ENCODE measurements at places on chromosomes 6 and 20. TPM values are rescaled to one million over a fixed set of nuclear protein-coding genes. Genes with fewer than 3 reads are reported as not detected.

SLC26A8 gene
- total RNA-seq = 0.15 TPM

SIM1 gene
- total RNA-seq = 2.4 TPM

KCNG1 gene
- 6.3 TPM for total RNA-seq

C20orf144 gene
- total RNA-seq = 2.2 TPM

SLC13A3 gene
- 2.5 TPM for total RNA-seq

SLC17A2 gene
- total RNA-seq = 0.15 TPM

BHLHE23 gene
- total RNA-seq = not detected

SEMG1 gene
- not detected for total RNA-seq

EYA4 gene
- 13.0 TPM for total RNA-seq

DNA sequence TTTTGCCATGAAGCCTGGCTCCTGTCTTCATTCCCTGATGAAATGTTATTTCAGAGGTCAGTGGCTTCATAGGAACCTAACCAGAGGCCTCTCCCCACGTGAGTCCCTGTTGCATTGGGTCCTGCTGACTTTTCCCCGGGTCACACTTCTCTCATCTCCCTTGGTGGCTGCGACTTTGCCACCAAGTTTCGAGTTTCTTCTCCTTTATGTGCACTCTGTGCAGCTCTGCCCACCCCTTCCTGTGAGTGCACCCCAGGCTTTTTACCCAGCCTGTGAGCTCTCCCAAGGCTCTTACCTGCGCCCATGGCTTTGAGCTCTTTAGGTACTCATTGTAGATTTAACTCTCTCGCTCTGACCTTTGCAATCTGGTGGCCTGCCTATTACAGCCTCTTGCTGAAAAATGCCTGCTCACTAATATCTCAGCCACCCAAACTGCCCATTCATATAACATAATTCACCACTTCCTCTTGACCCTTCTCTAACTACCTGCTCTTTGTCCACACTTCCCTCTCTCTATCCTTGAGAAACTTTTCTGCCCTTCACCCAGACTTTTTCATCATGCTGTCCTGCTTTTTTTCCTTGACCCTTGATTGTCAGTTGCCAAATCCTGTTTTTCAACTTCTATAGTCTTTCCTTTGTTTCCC is 105.9 kb downstream of the SASH1 start:
- ATAC-seq = no peak

DNA sequence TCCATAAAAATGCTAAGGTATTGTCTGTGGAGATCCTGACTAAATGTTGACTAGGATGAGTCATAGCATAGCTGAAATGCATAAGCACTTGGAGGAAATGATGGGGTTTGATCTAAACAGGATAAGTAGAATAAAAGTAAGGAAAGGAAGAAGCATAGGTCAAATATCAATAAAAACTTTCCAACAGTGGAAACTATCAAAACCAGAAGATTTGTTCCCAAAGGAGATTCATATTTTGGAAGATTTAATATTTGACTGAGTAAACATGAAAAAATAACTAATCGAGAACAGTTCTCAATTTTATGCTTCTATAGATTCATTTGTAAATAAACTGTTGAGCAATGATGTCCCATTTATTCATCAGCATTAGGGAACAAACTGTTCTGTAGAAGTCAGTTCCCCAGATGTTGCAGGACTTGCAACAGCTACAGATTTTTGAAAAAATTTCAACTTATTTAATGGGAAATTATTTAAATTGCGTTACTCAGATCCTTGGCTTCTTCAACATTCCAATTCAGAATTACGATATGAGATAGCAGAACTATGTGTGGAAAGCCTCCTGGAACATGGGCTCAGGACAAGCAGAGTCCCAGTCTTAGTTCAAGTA is 133.7 kb upstream of the TBX18 start:
- no peak for ATAC-seq

DNA sequence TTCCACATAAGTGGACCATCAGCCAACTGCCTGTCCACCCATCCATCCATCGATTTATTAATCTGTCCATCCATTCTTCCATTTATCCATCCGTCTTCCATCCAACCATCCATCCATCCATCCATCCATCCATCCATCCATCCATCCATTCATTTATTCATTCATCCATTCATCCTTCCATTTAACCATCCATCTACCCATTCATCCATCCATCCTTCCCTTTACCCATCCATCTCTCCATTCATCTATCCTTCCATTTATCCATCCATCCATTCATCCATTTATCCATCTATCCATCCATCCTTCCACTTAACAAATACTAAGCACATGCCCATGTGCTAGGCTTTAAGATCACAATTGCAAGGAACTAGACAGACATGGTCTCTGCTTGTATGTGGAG is 6.8 kb downstream of the SAMD5 start:
- no peak for ATAC-seq

DNA sequence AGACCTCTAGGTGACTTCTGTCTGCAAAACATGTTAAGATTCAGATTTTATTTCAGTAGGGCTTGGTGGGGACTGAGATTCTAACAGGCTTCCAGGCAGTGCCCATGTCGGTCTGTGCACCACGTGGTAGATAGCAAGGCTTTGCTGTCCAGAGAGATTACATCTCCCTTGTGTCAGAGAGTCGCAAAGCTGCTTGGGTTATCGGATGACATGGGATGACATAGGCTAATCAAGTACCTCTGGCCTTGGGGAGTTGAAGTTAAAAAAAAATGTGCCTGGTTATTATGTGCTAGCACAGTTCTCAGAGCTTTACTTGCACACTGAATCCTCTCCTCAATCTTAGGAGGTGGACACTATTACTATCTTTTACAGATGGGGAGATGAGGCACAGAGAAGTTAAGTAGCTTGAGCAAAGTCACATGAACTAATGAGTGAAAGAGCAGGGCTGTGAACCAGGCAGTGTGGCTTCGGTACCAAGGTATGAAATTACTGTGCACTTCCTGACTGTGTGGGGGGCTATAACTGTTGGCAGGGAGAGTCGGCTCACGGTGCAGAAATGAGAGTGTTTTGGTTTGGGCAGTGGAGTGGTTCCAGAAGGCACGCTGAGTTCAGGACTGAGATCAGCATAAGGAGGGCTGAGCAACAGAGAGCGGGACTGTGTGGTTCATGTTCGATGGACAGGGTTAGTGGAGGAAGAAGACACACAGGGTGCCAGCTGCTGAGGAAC is 41.1 kb downstream of the FARS2 start:
- ATAC-seq = no peak

- ATAC-seq = no peak
Observed at GRCh38 chr20:61166324-61166723, 85.7 kb upstream of the CDH4 start.

- no peak for ATAC-seq
Observed at GRCh38 chr20:53576195-53576580, 17.5 kb downstream of the ZNF217 start.

DNA sequence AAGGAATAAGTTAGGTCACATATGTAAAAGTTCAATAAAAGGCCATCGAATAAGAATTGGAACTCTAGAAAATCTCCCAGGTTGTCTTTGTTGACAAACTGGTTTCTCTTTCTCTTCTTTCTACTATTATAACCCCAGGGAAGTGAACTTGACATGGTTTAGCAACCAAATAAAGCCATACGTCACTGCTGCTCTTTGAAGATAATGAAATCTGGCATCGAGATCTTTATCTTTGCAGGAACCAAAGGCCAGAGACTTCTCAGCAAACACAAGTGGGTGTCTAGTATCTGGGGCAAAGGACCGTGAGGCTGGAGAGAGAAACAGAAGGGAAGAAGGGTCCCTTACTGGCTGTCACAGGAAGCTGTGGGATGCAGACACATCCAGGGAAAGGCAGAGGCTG is 286.7 kb upstream of the CDYL start:
- ATAC-seq = no peak

DNA sequence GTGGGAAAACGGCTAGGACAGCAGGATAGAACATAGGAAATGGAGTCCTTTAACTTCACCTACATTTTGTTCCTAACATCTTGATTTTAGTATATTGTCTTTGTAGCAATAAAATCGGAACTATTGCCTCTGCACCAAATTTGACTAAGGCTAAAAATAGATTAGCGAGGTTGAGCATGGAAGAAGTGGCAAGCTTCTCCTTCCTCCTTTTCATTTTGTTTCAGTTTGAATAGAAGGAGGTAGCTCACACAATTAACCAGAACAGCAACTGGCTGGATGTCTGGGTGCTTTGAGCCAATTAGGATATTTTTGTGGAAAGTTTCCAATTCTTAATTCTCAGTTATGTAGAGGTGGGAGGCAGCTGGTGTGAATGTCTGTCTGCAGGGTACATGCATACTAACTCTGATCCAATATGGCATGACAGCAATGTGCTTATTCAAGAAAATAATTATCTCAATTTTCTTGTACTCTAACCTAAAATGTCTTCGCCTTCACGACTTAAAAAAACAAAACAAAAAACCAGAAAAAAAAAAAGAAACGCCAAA is 3.1 kb upstream of the HECA start:
- no peak for ATAC-seq

DNA sequence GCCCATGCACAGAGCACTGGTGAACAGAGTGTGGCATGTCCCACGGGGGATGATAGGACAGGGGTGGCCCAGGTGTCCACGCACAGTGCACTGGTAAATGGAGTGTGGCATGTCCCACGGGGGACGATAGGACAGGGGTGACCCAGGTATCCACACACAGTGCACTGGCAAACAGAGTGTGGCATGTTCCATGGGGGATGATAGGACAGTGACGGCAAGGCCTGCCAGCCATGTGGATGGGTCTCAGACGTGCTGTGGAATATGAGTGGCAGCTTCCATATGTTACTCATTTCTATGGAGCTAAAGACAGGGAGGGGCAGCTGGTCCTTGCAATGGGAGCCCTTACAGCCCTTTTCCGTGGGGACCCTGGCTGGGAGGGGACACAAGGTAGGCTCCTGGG is 168.7 kb downstream of the CDH4 start:
- no peak for ATAC-seq

GRCh38 chr6:44781912-44782597 is 394.5 kb downstream of the CDC5L start:
- ATAC-seq = no peak

All from motor neuron (in vitro differentiated cells).